ENCODE measurements at places on chromosomes 7 and 10. TPM values are rescaled to one million over a fixed set of nuclear protein-coding genes. Genes with fewer than 3 reads are reported as not detected.

FAM237B gene
- not detected for total RNA-seq

PAPOLB gene
- not detected for total RNA-seq

C7orf57 gene
- total RNA-seq = 0.45 TPM

PIP gene
- not detected for total RNA-seq

MET gene
- 1.3 TPM for total RNA-seq

PBLD gene
- 1.1 TPM for total RNA-seq

MALRD1 gene
- total RNA-seq = not detected

DENND2A gene
- not detected for total RNA-seq

ERVW-1 gene
- total RNA-seq = not detected

SFXN4 gene
- total RNA-seq = 65.3 TPM

GPR146 gene
- total RNA-seq = 0.52 TPM

HOGA1 gene
- not detected for total RNA-seq

WDR86 gene
- total RNA-seq = 0.46 TPM

CSTF2T gene
- total RNA-seq = 32.4 TPM

MYPN gene
- total RNA-seq = not detected

AKR1C4 gene
- not detected for total RNA-seq

CBLL1 gene
- total RNA-seq = 37.2 TPM

PDLIM1 gene
- total RNA-seq = 1.2 TPM

BLVRA gene
- 20.7 TPM for total RNA-seq

CCZ1B gene
- total RNA-seq = 57.9 TPM

AGBL3 gene
- total RNA-seq = 2.7 TPM

R3HCC1L gene
- 16.8 TPM for total RNA-seq

PILRA gene
- total RNA-seq = 0.38 TPM

PALD1 gene
- 0.90 TPM for total RNA-seq

WAPL gene
- total RNA-seq = 38.7 TPM

SLC26A5 gene
- total RNA-seq = not detected

INA gene
- 0.27 TPM for total RNA-seq

HMX2 gene
- 0.11 TPM for total RNA-seq

EPO gene
- total RNA-seq = not detected

LIPK gene
- not detected for total RNA-seq

CRTAC1 gene
- not detected for total RNA-seq

LLCFC1 gene
- not detected for total RNA-seq

PGAM2 gene
- total RNA-seq = not detected

EZH2 gene
- 123 TPM for total RNA-seq

All from activated T-cell treated with anti-CD3 and anti-CD28 coated beads, Interleukin-2, amount 50 U/mL, for 4 hours (primary cell).